GM13977 (cell line): ENCODE measurements at places on chromosomes 12 and 14.

DNA sequence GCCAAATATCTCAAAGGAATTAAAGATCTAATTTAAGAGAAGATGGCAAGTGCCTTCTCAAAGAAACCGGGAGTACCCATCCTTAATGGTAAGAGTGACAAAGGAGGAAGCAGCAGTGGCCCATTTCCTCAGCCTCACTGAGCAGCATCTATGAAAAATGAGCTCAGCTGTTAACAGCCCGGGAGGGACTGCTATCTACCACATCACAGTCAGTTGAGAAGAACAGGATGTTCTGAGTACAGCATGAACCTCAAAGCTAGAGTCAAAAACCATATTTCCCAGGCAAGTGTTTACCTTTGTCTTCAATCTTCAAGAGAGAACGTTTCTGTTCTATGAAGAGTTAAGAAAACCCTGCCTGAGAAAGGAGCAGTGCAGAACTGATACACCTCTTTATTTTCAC lies 115.0 kb downstream of the BTG1 start:
- peak; percentile 29 for DNase-seq

GRCh38 chr12:100234166-100234565 lies 32.7 kb downstream of the DEPDC4 start:
- DNase-seq: no peak

DNA sequence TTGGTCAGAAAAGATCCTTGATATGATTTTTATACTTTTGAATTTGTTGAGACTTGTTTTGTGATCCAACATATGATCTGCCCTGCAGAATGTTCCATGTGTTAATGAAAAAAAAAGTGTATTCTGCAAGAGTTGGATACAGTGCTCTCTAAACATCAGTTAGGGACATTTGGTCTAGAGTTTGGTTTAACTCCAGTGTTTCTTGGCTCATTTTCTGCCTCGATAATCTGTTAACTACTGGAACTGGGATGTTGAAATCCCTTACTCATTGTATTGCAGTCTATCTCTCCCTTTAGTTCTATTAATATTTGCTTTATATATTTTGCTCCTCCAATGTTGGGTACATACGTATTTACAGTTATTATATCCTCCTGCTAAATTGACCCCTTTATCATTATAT lies 18.3 kb upstream of the TXNRD1 start:
- DNase-seq: no peak

DNA sequence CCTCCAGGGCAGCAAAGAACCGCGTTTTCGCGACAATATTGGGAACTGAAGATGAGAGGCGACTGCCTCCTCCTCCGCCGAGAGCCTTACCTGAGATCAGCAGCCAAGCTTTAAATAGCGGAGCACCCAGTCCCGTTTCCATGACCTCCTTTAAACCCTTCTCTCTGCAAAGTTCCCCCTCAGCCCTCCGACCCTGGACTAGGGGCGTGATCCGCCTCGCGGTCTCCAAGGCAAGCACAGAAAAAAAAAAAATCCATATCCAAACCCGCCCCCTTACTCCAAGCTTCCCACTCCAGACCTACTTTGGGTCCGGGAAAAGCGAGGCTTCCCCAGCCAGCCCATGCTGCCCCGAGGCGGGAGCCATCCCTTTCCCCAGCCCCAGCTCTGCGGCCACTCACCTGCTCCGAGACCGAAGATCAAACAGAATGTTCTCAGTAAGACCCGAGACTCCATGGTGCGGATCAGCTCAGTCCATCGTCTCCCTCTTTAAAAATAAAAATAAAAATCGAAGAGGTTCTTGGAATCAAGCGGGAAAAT lies 630 bp downstream of the NELL2 start:
- peak; percentile 25 for DNase-seq
